ENCODE measurements at places on chromosomes 11 and 22. TPM values are rescaled to one million over a fixed set of nuclear protein-coding genes. Genes with fewer than 3 reads are reported as not detected.

CLDN5 gene
- total RNA-seq: 4.8 TPM

ELP4 gene
- 21.1 TPM for total RNA-seq

UBE2L3 gene
- total RNA-seq: 53.5 TPM

RIMBP3C gene
- total RNA-seq: 0.89 TPM

RCOR2 gene
- 0.30 TPM for total RNA-seq

FAM83F gene
- total RNA-seq: 0.08 TPM

BAIAP2L2 gene
- 0.78 TPM for total RNA-seq

CLTCL1 gene
- 0.68 TPM for total RNA-seq

OR2AG2 gene
- total RNA-seq: not detected

LDHAL6A gene
- total RNA-seq: 0.22 TPM

GPHA2 gene
- total RNA-seq: not detected

SCGB1C1 gene
- total RNA-seq: not detected

PLAAT4 gene
- total RNA-seq: 128 TPM

INPP5J gene
- total RNA-seq: not detected

KCNK4 gene
- total RNA-seq: not detected

SLC22A8 gene
- total RNA-seq: not detected
